ENCODE measurements at places on chromosomes 3 and 15. TPM values are rescaled to one million over a fixed set of nuclear protein-coding genes. Genes with fewer than 3 reads are reported as not detected.

DNA sequence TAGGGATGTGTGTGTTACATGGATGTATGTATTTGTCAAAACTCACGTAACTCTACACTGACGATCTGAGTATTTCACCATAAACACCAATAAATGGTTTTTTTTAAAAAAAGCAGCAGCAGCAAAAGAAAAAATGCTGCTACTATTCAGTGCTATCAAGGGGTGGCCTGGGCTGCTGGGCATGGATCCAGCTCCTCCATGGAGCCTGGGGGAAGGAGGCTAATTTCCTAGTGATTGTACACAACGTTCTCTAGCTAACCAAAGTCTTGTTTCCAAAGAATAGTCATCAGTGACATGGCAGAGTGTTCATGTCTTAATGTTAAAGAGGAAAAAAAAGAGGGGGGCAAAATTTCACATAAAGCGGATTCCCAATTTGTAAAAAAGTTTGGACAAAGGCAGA lies 29.0 kb downstream of the POMGNT2 start:
- H3K27me3 ChIP-seq = no peaks in the 10 kb centered on the region
- H3K36me3 ChIP-seq = peaks cover 31% of the 10 kb centered on the region
- DNase-seq = no peak
- no peaks in the 10 kb centered on the region for H3K4me1 ChIP-seq
- H3K27ac ChIP-seq = no peak overlapping the region
- H3K4me3 ChIP-seq = no peak overlapping the region

GRCh38 chr3:122936986-122937385 lies 90.6 kb downstream of the SEMA5B start:
- no peaks in the 10 kb centered on the region for H3K36me3 ChIP-seq
- no peak for DNase-seq
- H3K4me1 ChIP-seq = no peaks in the 10 kb centered on the region
- no peak overlapping the region for H3K4me3 ChIP-seq
- no peaks in the 10 kb centered on the region for H3K27me3 ChIP-seq

DNA sequence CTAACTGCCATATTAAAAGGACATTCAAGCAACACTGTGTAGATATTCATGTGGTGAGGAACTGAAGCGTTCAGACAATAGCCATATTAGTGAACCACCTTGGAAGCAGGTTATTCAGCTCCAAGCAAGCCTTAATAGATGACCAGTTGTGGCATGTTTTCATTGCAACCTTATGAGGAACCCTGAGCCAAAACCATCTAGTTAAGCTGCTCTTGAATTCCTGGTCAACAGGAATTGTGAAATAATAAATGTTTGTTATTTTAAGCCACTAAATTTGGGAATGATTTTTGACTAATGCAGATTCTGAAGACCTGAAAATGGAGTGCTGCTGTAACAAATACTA lies 73.0 kb downstream of the SPRED1 start:
- no peak overlapping the region for H3K27ac ChIP-seq
- no peak for DNase-seq
- no peaks in the 10 kb centered on the region for H3K27me3 ChIP-seq
- H3K4me1 ChIP-seq = no peaks in the 10 kb centered on the region
- no peak overlapping the region for H3K4me3 ChIP-seq
- H3K36me3 ChIP-seq = peaks cover 49% of the 10 kb centered on the region

DNA sequence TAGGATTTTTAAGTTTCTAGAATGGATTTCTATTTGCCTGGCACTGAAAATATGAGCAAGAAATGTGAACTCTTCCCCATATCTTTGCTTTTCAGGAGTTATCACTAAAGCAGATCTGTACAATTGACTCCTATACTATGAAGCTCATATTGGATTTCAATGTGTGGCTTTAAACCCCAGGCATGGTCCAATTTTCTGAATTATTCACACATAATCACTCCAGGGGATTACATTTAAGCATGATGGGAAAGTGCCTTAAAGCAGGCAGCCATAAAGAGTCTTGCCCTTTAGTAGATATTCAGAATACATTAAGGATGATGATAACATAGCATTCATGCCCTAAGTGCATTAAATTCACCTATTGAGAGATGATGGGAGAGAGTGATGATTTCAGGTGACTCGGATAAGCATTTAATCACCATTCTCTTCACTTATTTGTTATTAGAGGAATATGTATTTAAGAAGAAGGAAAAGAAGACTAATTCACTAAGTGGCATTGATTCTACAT lies 331.8 kb upstream of the ROBO1 start:
- H3K4me3 ChIP-seq = no peak overlapping the region
- H3K27me3 ChIP-seq = no peaks in the 10 kb centered on the region
- no peak overlapping the region for H3K27ac ChIP-seq
- no peak for DNase-seq
- H3K4me1 ChIP-seq = no peaks in the 10 kb centered on the region

DNA sequence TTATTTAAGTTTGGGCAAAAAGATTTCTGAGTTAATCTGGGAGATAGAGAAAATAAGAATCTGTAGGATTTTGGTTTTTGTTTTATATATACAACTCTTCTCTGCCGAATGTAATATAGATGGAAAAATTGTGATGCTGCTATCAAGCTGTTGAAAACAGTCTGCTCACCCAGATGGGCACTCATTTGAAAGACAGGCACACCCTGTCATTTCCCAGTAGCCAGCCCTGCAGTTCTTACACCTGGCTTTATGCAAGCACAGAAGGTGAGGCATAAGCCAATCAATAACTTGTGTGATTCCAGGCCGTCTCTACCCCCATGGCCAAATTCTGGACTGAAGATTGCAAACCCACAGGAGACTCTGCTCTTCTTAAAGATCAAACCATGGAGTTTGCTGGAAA lies 27.1 kb upstream of the PTX3 start:
- no peak overlapping the region for H3K27ac ChIP-seq
- H3K27me3 ChIP-seq = no peaks in the 10 kb centered on the region

DNA sequence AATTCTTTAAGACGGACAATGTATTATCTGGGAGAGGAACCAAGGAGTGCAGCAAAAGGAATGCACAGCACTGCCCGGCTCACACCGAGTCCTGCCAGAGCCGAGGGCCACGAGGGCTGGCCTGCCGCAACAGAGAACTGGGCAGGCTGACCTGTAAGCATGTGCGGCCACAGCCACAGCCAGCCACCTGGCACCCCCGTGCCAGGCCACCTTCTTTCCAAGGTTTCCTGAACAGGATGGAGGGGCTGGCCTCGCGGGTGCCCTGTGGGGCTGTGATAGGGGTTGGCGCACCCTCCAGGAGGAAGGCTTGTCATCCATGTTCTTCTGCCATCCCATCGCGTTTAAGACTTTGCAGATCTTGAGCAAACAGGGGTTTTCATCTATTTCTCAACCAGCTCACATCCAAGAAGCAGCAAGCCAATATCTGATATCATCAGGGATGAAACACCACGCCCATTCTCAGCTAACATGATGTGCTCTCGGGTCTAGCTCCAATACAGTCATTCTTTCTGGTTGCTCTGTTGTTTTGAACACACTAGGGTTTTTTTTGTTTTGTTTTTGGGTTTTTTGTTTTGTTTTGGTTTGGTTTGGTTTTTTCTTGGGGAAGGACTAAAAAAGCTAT lies 10.2 kb downstream of the CA12 start:
- no peaks in the 10 kb centered on the region for H3K27me3 ChIP-seq
- no peak for DNase-seq
- no peak overlapping the region for H3K4me3 ChIP-seq

- no peak overlapping the region for H3K27ac ChIP-seq
- no peak for DNase-seq
- H3K4me3 ChIP-seq = no peak overlapping the region
- H3K4me1 ChIP-seq = peaks cover 5% of the 10 kb centered on the region
- no peaks in the 10 kb centered on the region for H3K36me3 ChIP-seq
Observed at GRCh38 chr15:33551860-33552259, 241.1 kb downstream of the RYR3 start.

DNA sequence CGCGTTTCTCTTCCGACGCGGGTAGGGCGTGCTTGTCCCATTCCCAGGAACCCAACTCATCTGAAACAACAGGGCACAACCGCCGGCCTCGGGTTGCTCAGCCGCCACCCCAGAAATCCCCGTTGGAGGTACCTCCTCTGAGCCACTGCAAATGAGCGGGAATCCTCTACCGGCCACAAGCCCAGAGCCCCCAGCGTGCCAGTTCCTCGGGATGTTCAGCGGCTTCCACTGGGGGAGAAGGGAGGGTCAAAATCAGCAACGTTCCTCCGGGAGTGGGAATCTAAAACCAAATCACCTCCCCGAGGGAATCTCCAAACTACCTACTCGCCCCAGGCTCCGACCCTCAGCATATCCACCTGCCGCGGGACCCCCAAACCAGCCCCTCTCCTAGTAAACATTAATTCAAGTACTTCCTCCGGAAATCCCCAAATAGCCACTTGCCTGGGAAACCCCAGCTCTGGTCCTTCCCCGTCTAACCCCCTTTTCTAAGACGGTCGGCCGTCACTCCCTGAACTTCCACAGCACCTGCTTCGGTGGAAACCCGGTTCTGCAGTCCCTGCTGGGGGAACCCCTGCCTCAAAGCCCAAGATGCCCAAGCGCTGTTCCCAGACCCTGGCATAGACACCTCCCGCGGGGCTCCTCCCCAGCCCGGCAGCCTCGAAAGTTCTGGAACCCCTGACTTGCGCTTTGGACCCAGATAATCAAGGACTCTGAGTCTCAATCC lies 887 bp downstream of the OXTR start:
- peak overlapping the region; percentile 57 for H3K4me3 ChIP-seq
- DNase-seq = peak; percentile 33
- no peak overlapping the region for H3K27ac ChIP-seq
- H3K27me3 ChIP-seq = peaks cover 13% of the 10 kb centered on the region
- peaks cover 2% of the 10 kb centered on the region for H3K4me1 ChIP-seq

The SKOR1 gene
- 0.13 TPM for total RNA-seq

The SOX2 gene
- 316 TPM for total RNA-seq

- no peak overlapping the region for H3K27ac ChIP-seq
- no peaks in the 10 kb centered on the region for H3K27me3 ChIP-seq
- H3K36me3 ChIP-seq = no peaks in the 10 kb centered on the region
- no peak for DNase-seq
Observed at GRCh38 chr3:13494463-13495350, 14.6 kb downstream of the HDAC11 start.

The NR1I2 gene
- not detected for total RNA-seq

- H3K27ac ChIP-seq = no peak overlapping the region
- no peak for DNase-seq
- H3K36me3 ChIP-seq = peaks cover 5% of the 10 kb centered on the region
- H3K4me1 ChIP-seq = peaks cover 5% of the 10 kb centered on the region
Observed at GRCh38 chr3:32423956-32424557, 32.4 kb downstream of the CMTM7 start.

The PCSK6 gene
- 4.0 TPM for total RNA-seq

DNA sequence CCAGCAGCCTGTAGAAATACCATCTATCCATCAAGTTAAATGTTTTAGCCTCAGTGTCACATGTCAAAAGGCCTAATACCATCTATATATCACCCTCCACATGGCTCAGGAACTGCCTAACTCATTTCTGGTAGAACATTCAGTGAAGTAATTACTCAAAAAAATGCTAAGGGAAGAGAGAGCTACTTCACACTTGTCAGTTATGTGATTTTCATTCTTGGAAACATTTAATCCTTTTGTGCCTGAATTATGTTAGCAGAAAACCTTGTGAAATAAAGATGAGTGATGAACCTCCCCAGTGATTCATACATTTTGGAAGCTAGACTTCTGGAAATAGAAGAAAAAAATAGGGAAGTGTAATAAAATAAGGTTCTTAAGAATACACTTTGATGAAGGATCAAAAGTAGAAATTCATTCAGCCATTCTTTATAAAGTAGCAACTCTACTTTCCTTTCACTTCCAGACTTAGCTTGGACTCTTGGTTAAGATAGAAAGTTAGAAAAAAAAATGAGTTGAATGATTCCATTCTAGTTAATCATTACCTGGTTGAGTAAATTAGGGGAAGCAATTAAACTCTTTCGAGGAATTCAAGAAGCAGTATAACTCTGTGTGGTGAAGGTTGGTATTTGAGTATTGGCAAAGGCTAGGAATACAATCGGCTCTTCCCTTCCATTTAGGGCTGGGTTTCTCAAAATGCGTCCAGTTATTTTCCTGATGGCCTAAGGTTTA lies 3.6 kb downstream of the OTOL1 start:
- DNase-seq = no peak
- H3K4me1 ChIP-seq = no peaks in the 10 kb centered on the region
- no peak overlapping the region for H3K27ac ChIP-seq
- H3K27me3 ChIP-seq = no peaks in the 10 kb centered on the region
- H3K36me3 ChIP-seq = no peaks in the 10 kb centered on the region

The PPP1R14D gene
- total RNA-seq = not detected

The SMARCC1 gene
- 268 TPM for total RNA-seq

The LSMEM2 gene
- 0.24 TPM for total RNA-seq

The CFAP44 gene
- 3.7 TPM for total RNA-seq

The RAB6B gene
- 12.3 TPM for total RNA-seq
